Stimulated activated CD4-positive, alpha-beta T cell treated with anti-CD3 and anti-CD28 coated beads, Interleukin-15, amount 100 ng/mL, for 1 hour (primary cell): ENCODE measurements at places on chromosomes 7 and 10.

DNA sequence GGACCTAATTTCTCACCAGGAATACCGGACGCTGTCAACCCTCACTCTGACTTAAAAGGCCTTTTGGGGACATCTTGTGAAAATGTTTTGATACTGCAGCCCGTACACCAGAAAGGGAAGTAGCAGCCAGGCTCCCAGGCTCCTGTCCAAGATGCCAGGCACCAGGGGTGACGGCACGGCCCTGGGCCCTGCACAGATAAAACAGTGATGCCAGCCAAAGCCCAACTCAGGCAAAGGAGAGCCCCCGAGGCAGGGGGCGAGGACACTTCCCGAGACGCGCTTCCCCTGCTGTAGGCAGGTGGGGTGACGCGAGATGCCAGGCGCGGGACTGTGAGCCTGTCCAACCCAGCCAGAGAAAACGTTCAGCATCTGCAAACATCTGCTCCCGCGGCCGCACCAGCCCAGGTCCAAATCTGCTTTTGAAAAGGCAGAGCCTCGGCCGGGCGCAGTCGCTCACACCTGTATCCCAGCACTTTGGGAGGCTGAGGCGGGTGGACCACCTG lies 15.7 kb downstream of the ZFAND2A start:
- no peak for DNase-seq

DNA sequence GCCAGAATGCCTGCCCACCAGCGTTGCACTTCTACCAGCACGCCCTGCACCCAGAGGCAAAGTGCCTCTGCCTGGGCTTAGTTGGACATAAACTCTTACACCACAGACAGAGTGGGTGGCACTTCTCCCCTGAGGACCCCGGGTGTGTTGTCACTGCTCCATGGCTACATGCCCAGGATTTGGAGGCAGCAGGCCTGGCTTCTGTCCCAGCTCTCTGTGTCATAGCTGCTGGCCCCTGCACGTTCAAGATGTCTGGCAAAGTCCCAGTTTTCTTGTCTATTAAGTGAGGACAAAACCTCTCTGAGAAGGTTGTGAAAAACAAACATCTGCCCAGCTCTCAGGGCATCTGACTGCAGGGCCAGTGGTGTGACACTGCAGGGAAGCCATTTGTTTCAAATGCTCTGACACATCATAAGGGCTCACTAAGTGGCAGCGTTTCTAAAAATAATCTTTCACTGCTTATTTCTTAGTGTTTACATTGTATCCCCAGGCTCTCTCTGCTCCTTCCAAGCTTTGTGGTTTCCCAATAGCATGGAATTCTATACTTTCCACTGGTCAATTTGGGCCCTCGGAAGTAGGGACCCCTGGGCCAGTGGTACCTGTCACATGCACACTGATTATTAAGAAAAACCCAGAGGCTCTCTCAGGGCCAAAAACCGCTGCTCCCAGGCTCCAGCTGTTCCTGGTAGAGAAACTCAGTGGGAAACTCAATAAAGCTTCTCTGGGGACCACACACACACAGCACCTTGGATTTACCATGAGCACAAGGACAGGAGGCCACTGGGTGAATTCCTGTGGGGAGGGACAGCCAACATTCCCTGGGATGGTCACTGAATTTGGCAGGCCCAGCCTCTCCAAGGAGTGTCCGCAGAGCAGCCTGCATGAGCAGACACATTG lies 86.2 kb upstream of the ANLN start:
- DNase-seq, result no peak

DNA sequence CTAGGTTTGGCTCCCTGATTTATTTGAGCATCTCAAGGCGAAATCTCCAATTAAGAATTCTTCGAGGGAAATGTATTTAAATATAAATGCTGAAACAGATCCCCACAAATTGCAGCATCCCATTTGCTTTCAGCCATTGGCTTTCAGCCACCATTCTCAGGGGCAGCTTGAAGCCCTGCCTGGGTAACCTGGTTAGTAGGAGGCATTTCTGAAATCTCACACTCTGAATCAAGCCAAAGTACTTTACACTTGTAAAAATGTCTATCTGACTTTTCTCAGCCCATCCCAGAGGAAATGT lies 49.1 kb downstream of the GCC1 start:
- no peak for DNase-seq

GRCh38 chr7:15015545-15016314 lies 113.2 kb upstream of the DGKB start:
- no peak for DNase-seq

DNA sequence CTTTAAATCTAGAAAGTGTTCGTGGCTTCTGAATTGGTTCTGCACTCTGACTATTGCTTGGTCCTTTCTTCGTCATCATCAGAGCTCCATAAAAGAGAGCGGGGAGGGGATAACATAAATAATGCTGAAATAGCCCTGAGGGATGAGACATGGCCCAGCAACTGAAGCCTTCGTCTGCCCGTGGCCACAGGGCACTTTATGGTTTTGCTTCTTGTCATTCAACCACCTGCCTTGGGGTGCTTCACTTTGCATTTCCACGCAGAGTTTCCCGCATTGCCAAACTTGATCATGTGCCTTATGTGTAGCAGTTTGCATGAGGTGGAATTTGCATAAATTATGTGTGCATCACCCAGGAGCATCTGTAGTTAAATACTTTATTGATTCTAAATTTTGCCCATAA lies 15.9 kb downstream of the GSTO2 start:
- no peak for DNase-seq

GRCh38 chr10:42975005-42975493 lies 101.8 kb upstream of the RET start:
- DNase-seq, result no peak

DNA sequence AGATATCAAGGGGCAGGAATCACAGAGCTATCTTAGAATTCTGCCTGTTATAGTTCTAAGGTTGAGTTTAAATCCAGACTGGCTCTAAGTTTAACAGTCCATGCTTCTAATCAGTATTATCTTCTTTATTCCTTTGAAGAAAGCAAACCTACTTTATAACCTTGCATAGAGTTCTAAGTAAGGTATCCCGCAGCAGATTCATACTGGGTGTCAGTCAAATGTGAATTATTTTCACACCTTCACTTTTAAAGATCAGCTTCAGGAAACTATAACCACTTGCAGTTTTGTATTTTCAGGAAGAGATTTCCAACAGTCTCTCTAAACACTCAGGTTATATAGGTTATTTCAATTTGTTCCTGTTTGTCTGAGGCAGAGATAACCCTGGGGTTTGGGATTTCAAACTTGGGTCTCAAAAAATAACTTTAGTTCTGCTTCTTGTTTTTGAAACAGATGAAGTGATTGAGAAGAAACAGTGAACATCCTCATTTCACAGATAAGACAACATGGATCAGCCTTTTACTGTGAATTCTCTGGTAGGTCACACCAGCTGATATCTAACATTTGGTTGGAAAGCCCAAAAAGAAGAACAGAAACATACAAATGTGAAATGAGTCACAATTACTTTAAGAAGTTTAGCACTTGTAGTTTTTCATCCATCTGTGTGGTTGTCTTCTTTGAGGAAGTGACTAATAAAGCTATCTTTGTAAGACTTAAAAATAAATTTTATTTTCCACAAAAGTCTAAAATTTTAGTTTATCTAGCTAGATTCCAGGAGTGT lies 21.4 kb downstream of the STAMBPL1 start:
- DNase-seq, result no peak

- DNase-seq, result no peak
Observed at GRCh38 chr10:119103241-119103902, 541 bp upstream of the DENND10 start.

DNA sequence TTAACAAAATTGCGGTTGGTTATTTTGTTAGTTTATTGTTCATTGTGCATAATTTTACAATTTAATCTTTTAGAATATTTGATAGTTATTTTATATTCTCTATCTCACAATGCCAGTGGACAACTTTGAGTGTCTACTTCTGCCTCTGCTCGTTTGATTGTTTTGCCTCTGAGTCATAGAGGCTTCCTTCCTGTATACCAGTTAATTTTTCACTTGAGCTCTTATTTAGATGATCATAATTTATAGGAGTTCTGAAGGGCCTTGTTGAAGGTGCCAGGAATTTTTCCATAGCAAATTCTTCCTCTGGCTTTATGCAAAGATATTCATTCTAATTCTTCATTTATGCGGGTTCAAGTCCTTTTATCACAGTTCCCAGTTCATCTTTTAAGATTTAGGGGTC lies 5.2 kb upstream of the MALRD1 start:
- no peak for DNase-seq

GRCh38 chr10:100510533-100511308 lies 8.9 kb downstream of the SEC31B start:
- peak; percentile 36 for DNase-seq

- no peak for DNase-seq
Observed at GRCh38 chr7:4931943-4932342, 27.0 kb downstream of the MMD2 start.

GRCh38 chr10:69475433-69475830 lies 24.2 kb downstream of the TSPAN15 start:
- DNase-seq, result no peak

DNA sequence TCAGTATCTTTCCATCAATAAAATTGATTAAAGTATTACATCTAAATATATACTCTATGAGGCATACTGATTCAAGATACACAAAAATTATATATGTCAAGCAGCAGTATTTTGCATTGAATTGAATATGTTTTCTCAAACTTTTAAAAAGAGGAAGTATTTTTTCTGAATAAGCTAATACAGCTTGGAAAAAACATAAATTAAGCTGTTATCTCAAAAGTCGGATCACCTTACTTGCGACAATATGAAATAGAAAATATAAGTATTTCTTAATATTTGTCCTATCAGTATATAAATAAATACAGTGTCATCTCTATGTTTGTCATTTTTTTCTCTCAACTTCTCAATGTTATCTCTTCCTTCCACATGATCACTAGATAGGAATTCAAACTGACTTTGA lies 139.3 kb downstream of the MBL2 start:
- no peak for DNase-seq

- DNase-seq, result no peak
Observed at GRCh38 chr10:113267619-113268562, 285.0 kb upstream of the HABP2 start.

- DNase-seq, result no peak
Observed at GRCh38 chr10:6300106-6300783, 97.5 kb downstream of the PFKFB3 start.

GRCh38 chr7:75943864-75944263 lies 28.9 kb downstream of the POR start:
- DNase-seq, result no peak

GRCh38 chr10:118800920-118801319 lies 46.1 kb upstream of the CACUL1 start:
- no peak for DNase-seq

- no peak for DNase-seq
Observed at GRCh38 chr7:30068117-30068516, 39.9 kb downstream of the PLEKHA8 start.

DNA sequence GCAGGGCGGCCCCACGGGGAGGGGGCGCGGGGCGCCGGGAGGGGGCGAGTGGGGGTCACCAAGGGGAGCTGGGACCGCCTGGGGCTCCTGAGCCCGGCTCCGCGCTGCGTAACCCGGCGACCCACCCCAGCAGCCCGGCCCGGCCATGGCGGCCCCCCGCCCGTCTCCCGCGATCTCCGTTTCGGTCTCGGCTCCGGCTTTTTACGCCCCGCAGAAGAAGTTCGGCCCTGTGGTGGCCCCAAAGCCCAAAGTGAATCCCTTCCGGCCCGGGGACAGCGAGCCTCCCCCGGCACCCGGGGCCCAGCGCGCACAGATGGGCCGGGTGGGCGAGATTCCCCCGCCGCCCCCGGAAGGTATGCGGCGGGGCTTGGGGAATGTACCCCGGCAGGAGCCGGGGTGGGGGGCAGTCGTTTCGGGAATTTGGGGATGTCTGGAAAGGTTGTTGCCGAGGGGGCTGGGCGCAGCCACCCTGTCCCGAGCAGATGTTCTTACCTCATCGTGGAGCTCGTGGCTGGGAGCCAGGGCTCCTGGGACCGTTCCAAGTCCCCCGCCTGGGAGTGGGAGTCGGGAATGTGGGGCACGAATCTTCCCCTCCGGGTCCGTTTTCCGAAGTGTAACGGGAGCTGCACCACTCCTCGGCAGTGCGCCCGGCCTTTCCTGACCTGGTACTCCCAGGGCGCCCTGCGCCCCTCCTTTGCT lies 431 bp downstream of the ZYX start:
- DNase-seq, result no peak

DNA sequence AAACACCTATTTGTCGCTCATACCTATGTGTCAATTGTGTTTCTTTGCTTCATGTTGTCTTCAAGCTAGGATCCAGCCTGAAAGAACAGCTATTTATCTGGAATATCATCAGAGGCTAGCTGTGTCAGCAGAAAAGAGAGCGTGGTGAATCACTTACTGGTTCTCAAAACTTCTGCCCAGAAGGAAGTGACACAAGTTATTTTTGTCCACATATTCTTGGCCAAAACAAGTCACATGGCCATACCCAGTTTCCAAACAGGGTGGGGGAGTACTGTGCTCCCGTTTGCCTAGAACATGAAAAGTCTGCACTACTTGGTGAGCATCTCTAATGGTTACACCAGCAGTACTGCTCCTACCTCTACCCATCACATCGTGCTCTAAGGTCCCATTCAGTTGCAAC lies 160.9 kb upstream of the CSTF2T start:
- no peak for DNase-seq

DNA sequence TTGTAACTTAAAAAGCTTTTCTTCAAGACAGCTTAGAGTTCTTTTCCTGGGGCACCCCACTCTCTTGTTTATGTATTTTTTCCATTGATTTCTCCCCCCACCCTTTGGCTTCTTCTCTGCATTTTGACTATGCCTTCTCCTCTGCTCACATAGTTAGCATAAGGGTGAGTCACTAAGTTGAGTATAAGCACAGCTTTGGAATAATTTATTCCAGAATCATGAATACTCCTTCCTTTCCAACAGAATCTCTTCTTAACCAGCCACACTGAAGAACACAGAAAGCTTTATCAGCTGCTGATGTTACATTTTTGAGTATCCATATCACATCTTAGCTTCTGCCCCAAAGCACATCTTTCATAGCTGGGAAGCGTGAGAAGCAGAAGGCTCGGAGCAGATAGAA lies 449.5 kb upstream of the MKI67 start:
- no peak for DNase-seq

DNA sequence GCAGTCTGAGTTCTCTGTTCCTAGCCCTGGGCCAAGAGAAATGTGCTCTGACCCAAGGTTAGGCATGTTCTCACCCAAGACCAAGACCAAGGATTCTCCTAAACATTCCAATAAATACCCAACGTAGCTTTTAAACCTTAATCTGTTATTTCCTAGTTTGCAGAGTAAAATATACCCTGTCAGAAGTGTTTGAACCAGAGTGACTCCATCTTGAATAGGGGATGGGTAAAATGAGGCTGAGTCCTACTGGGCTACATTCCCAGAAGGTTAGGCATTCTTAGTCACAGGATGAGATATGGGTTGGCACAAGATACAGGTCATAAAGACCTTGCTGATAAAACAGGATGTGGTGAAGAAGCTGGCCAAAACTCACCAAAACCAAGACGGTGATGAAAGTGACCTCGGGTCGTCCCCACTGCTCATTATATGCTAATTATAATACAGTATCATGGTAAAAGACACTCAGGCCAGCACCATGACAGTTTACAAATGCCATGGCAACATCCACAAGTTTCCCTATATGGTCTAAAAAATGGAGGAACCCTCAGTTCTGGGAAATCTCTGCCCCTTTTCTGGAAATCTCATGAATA lies 27.7 kb downstream of the PLXNA4 start:
- no peak for DNase-seq

- no peak for DNase-seq
Observed at GRCh38 chr10:49071160-49071761, 44.1 kb downstream of the VSTM4 start.
